MV-4-11 (cell line): ENCODE measurements at places on chromosomes 13 and 19.

GRCh38 chr19:1225440-1226226, 12.2 kb downstream of the CBARP start:
- no peak for DNase-seq

DNA sequence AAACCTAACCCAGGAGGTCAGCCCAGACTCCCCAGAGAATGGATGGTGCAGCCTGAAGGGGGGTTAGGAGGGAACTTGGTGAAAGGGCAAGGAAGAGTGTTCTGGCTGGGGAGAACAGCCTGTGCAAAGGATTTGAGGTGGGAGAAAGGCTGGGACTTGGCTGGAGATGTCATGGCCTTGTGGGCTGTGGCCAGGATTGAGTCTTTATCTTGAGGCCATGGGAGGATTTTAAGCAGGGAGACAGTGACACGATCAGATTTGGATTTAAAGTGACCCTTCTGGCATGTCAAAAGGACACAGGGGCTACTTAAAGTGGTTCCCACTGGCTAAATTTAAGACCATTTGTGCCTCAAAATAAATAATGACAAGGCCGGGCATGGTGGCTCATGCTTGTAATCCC, 29.7 kb downstream of the MAP4K1 start:
- DNase-seq: no peak

DNA sequence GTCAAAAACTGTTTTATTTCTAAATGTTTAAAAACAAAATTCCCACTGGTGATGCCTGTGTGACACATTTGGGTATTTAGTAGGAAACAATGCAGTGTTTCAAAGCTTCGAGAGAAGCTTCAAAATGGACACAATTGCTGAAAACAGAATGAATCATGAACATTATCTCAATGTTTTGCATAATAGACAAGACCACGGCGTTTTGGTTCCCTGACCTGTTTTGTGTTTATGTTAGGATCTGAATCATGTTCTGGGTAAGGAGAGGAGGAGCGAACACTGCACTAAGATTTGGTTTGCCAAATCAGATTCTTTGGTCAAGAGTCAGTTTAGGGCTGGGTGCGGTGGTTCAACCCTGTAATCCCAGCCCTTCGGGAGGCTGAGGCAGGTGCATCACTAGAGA, 42.2 kb downstream of the IFT88 start:
- no peak for DNase-seq

DNA sequence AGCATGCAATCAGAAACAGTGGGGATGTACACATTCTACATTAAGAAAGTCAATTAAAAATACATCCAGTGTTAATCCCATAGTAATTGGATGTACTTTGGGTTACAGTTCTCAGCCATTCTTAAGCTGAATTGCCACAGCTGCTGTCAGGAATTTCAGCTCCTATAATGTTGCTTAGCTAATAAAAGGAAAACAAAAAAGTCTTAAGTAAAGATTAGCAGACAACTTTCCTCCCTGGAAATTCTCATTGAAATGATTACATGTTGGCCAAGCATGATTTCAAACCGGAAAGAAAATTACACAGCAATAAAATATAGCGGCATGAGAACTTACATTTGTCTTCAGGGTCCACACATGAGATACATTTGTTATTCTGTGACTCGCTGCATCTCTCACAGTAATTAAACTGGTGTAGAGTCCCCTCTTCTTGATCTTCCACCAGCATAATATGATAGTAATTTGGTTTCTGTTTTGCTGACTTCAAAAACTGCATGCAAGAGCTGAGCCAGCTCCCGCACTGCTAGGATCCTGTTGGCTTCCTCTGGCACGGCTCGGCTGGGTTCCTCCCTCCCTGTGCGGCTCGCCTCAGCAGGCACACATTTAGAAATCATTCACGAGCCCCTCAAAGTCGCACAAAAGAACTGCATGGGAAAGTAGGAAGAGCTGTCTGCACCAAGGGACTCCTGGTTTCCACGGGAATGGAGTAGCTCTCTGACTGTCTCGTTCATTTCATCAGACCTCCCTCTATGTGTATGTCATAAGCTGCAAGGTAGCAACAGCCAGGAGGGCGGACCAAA, at the start of gene HTR2A:
Gene HTR2A, minus strand, starts transcription at position 713 of the 797 bp plus-strand sequence. CDS start 1,147 bp downstream, outside the sequence.
- peak; percentile 2 for DNase-seq

- no peak for DNase-seq
Measured at GRCh38 chr13:99071666-99072065, 93.8 kb upstream of the DOCK9 start.

GRCh38 chr13:94947965-94948371, 235.6 kb upstream of the SOX21 start:
- no peak for DNase-seq

DNA sequence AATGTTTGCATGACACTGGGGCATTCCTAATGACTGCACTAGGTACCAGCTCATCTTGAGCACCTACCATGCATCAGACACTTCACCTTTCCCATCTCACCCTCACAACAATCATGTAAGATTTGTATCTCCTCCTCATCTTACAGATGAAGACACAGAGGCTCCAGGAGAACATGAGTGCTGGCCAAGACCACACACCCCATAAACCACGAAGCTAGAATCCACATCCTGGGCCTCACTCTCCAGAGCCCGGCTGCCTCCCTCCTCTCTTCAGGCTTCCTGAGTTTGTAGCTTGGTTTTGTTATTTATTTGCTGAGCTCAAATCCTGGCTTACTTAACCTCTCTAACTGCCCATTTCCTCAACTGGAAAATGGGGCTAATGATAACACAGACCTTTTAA, 25.9 kb downstream of the FAM216B start:
- DNase-seq: peak; percentile 51

DNA sequence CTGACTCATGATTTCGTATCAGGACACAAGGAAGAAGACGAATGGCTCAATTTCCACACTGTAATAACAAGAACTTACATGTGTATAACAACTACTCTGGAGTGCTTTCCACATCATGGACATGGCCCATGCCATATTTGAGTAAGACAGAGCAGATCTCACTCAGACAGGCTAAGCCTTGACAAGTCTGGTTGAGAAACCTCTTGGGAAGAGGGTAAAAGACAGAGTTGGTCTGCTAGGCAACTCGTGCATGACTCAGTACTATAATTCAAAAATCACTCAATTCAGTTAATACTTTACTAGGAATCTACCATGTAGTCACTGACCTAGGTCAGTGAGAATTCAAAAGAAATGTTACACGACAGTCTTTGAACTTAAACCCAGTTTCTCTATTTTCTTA, 5.7 kb upstream of the THSD1 start:
- no peak for DNase-seq

DNA sequence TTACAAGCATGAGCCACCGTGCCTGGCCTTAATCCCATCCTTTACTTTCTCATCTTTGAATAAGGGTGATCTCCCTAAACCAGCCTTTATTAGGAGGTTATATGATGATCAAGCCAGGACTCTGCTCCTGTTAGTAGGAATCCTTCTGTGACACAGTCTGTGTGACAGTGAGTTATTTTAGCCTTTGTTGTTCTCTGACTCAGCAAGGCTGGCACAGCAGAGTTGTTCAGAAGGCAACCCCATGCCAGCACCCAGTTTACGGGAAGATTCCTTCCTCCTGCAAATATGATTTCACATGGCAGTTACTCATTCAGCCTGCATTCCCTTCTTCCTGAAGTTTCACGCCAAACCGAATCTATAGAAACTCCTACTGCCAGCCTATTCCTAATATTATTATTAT, 10.5 kb upstream of the MIER2 start:
- no peak for DNase-seq

GRCh38 chr19:55112777-55113569, 4.5 kb downstream of the PPP1R12C start:
- DNase-seq: no peak

GRCh38 chr19:34118879-34119748, 53.2 kb upstream of the LSM14A start:
- no peak for DNase-seq

- DNase-seq: peak; percentile 67
Measured at GRCh38 chr19:29724102-29724641, 9.1 kb upstream of the C19orf12 start.

GRCh38 chr13:36675213-36675536, 1.4 kb downstream of the SERTM1 start:
- DNase-seq: no peak

DNA sequence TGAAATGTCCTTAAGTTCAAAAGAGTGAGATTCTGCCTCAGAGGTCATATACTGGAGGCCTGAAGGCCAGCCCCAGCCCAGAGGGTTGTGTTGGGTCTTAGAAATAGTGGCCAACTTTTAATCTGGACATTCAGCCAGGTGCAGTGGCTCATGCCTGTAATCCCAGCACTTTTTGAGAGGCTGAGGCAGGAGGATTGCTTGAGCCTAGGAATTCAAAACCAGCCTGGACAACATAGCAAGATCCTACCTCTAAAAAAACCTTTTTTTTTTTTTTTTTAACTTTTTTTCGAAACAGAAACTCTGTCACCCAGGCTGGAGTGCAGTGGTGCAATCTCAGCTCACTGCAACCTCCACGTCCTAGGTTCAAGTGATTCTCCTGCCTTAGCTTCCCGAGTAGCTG, 15.5 kb downstream of the DPF1 start:
- no peak for DNase-seq

- DNase-seq: no peak
Measured at GRCh38 chr13:93108111-93108601, 118.5 kb upstream of the GPC6 start.

- DNase-seq: peak; percentile 14
Measured at GRCh38 chr19:6271721-6272410, 7.9 kb downstream of the MLLT1 start.

DNA sequence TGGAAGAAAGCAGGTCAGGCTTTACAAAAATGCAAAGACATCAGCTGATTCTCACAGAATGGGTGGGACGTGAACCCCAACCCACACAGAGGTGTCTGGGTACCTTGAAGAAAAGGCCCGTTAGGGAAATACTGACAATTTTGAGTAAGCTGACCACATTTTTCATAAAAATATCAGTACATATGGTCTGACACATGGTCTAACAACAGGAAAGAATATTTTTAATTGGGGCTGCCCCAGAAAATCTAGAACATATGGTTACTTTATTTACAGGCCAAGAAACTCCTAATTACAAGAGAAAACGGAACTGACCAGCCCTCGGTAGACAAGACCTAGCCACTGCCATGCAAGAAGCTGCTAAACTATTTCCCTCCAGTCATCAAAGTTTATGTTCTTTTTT, 48.7 kb upstream of the ITM2B start:
- no peak for DNase-seq

DNA sequence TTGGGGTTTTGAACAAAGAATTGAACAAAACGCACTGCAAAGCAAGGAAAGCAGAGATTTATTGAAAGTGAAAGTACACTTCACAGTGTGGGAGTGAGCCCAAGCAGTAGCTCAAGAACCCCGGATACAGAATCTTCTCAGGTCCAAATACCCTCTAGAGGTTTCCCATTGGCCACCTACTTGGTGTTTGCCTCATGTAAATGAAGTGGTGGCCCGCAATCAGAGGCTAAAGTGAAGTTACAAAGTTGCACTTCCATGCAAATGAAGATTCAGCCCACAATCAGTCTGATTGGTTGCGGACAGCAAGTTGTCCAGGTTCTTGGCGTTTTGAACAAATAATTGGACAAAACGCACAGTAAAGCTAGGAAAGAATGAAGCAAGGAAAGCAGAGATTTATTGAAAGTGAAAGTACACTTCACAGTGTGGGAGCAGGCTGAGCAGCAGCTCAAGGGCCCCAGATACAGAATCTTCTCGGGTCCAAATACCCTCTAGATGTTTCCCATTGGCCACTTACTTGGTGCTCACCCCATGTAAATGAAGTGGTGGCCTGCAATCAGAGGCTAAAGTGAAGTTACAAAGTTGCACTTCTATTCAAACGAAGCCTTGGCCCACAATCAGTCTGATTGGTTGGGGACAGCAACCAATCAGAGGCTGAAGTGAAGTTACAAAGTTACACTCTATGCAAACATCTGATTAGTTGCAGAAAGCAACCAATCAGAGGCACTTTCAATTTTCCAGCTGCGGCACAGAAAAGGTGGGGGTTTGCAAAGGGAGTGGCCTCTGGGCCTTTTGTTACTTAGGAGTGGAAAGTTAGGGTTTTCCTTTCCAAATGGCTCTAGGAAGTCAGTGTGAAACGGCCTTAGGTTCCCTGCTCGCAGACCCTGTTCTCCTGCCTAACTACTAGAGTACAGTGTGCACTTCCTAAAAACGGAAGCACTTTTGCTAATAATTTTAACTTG, 4.8 kb upstream of the TM9SF2 start:
- peak; percentile 25 for DNase-seq

DNA sequence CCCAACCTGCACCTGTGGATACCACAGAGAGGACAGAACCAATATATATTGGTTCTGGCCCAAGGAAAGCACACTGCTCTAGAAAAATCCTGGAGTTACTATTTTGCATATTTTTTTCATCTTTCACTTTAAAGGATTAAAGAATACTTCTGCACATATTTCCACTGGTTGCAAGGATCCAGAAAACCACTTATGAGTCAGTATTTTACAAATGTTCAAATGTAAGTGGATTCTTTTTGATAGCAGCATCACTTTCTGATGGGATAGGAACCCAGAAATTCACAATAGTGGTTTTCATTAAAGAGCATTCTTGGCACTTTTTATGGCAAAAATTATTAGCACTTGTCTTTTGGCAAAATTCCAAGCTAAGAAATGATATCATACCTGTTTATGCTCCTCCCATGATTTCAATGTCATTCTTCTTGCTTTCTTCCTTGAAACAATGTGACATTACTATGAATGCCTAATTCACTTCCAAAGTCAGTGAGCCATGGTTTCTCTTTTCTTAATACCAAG, 38.2 kb downstream of the MZT1 start:
- no peak for DNase-seq

DNA sequence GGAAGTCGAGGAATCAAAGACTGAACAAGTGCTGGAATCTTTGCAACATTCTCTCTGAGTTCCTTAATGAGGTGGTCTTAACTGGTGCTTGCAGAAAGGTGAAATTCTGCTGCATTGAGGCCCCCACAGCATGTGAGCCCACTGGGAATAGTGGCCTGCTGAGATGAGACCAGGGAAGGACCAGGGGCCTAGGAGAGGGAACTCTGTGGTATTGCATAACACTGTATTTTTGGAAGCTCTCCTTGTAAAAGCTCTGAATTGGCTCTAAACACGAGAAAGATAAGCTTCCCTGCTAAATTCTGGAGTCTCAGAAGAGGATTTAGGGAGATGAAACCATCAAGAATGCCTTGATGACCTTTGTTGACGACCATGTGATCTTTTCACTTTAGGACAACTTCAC, 100.4 kb upstream of the TSC22D1 start:
- DNase-seq: no peak

DNA sequence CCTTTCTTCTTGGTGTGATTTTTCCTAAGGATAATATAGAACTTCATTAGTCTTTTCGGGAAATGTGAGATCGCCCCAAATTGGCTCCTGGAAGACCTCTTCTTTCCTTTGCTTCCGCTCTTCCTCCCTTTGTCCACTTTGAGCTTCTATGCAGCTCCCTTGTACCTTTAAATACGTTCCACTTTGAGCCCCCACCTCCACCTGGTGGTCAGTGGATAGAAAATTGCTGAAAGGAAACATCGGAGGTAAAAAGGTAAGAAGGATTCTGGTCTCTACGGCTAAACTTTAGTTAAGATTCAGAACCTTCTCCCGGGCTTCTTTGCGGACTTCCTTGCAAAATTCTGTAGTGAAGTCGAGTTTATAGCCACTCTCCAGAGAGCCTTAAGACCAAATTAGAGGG, 55.0 kb upstream of the TM9SF2 start:
- no peak for DNase-seq

GRCh38 chr13:26019251-26019650, 32.6 kb downstream of the SHISA2 start:
- DNase-seq: no peak

GRCh38 chr19:16620018-16620417, 8.0 kb downstream of the MED26 start:
- DNase-seq: no peak
